ENCODE measurements at places on chromosomes 3 and 15. TPM values are rescaled to one million over a fixed set of nuclear protein-coding genes. Genes with fewer than 3 reads are reported as not detected.

Gene PCSK6
- polyA plus RNA-seq = 9.8 TPM

Gene RTP1
- not detected for polyA plus RNA-seq

Gene SKOR1
- 0.67 TPM for polyA plus RNA-seq

Gene TLR9
- 0.28 TPM for polyA plus RNA-seq

Gene TUSC7
- polyA plus RNA-seq = not detected

Gene ALPK3
- 106 TPM for polyA plus RNA-seq

Gene TM4SF4
- polyA plus RNA-seq = not detected

Gene CCR3
- not detected for polyA plus RNA-seq

Gene GOLGA6A
- polyA plus RNA-seq = 0.08 TPM

Gene ROPN1
- polyA plus RNA-seq = not detected

Gene ERC2
- 1.6 TPM for polyA plus RNA-seq

Gene C2CD4B
- 3.4 TPM for polyA plus RNA-seq

Gene OCA2
- polyA plus RNA-seq = 4.5 TPM

Gene PLIN1
- polyA plus RNA-seq = 12.4 TPM

Gene PLSCR4
- 10.2 TPM for polyA plus RNA-seq

Gene CHDH
- polyA plus RNA-seq = 0.97 TPM

DNA sequence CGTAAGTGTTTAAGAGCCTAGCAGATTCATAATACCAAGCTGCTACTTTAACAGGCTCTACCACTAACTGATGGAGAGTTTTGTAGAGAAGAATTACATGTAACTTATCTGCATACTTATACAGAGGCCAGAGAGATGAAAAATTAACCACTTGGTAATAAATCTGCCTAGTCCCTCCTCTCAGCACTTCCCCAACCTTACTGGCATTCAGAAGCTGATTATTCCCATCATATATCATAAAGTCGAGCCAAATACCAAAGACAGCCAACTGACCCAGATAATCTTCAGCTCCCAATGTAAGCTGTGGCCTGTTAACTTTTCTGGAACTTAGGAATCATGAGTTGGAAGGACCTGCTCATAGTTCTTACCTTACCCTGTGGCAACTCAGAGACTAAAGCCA lies 25.5 kb upstream of the CSPG5 start:
- DNase-seq = no peak

DNA sequence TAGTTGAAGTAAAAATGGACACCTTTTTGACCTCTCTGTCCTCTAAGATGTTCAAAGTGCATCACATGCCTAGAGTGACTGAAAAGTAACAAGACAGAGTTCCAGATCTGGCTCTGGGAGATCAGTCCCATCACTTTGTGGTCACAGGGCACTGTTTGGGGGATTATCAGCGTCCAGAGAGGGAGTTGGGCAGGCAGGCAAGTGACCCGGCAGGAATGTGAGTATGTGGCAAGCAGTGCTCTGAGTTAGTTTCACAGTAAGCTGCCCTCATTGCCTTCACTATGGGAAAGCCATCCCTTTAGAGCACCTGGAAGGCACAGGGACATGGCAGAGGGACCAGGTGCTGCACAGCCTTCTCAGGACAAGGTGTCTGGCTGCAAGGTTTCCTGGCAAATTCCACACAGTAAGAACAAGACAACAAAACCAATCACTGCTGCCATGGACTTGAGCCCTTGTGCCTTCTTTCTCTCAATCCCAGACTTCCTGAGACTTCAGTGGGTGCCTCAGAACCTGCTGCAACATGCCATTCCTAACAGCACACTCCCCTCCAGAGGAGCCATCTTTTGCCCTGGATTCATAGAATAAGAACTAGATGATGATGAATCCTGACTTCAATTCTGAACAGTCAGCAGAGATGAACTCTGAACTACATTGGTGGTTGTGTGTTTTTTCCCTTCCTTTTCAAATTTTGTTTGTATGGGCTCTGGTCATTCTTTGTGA lies 55.2 kb downstream of the TIPARP start:
- no peak for DNase-seq

GRCh38 chr3:158781191-158781590 lies 20.7 kb upstream of the MFSD1 start:
- DNase-seq = no peak

- DNase-seq = no peak
Observed at GRCh38 chr3:69855436-69856162, 116.3 kb downstream of the MITF start.

DNA sequence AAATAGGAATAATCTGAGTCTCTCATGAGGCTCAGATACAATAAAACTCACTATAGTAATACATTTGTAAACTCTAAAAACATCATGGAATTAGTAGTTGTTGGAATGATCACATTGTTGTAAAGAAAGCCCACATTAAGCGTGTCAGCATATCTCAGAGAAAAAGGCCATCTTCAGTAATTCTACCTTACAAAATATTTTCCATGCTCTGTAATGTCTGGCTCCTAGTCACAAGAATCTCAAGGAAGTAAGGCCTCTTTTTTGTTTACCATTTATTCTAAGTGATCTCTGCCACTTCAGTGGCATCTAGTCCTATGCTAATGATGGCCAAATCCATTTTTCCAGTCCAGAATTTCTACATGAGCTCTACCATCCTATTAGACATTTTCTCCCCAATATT lies 240.2 kb upstream of the ZNF717 start:
- no peak for DNase-seq

DNA sequence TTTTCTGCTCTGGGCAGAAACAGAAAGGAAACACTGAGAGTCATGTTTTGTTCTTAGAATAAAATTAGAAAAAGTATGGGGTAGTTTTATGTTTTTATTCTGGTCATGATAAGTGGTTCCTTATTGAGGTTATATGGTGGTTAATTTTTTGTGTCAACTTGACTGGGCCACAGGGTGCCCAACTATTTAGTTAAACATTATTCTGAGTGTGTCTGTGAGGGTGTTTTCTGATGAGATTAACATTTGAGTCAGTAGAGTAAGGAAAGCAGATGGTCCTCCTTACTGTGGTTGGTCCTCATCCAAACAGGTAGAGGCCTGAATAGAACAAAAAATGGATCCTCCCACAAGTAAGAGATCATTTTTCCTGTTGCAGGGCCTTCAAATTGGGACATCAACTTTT lies 98.9 kb downstream of the C3orf38 start:
- DNase-seq = no peak

DNA sequence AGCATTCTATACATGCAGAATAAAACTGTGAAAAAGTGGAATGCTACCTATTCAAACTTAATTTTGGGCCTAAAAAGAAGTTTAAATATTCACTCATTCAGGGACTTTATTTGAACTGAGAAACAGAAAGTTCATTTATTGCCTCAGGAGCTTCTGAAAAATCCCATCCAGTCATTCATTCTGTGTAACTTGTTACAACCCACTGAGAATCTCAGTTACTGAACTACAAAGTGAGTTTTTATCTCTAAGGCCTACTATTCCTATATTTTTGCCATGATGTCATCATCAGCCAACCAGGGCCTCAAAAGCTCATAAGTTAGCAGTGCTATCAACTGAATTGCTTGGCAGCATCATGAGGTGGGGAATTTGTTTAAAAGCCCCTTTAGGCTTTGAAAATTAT lies 98.0 kb upstream of the BOC start:
- no peak for DNase-seq

- DNase-seq = peak; percentile 43
Observed at GRCh38 chr3:146093896-146094295, 67.1 kb downstream of the PLOD2 start.

DNA sequence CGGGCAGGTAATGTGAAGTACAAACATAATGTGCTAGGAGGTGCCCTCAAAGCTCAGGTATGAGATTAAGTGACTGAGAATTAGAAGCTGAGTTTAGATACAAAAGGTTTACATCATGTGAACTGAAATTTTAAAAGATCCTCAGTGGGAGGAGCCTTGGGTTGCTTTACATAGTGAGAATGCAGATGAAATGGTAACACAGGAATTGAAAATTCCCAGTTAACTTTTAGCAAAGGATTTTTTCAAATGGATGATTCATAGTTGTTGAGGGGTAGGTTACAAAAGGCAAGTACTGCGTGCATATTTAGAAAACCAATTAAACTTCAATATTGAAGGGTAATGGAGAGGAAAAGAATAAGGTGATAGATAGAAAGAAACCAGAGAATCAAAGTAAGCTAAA lies 157.3 kb downstream of the PLCH1 start:
- no peak for DNase-seq

GRCh38 chr3:10339376-10339955 lies 18.6 kb upstream of the SEC13 start:
- DNase-seq = no peak

DNA sequence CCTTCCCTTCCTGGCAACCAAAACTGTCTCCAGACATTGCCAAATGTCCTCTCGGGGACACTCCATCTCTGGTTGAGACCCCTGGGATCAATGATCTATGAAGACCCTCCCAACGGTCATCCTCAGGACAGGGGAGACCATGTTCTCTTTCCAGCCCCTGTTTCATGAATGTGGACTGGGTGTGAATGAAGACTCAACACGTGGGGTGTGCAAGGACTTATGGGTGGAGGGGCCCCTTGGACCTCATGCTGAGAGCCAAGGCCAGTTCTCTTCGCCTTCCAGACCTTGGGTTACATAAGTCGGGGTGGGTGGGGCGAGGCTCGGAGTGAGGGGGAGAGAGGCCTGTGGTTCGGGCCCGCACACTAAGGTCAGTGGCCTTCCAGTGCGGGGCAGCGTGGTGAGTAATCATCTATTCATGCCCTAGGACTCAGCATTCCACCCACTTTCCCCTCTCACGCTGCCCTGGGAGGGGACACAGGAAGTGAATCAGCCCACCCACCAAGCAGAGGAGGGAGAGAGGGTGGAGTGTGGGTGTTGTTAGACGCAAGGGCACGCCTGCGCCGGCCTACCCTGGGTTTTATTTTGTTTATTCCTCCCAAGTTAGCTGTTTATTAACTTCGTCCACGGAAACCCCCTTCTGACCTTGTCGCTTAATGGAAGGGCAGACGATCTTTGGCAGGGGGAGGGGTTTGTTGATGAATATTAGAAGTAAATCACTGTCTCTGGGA lies 6.7 kb downstream of the PAQR5 start:
- DNase-seq = no peak

- DNase-seq = no peak
Observed at GRCh38 chr3:3532508-3532907, 266.7 kb upstream of the LRRN1 start.

DNA sequence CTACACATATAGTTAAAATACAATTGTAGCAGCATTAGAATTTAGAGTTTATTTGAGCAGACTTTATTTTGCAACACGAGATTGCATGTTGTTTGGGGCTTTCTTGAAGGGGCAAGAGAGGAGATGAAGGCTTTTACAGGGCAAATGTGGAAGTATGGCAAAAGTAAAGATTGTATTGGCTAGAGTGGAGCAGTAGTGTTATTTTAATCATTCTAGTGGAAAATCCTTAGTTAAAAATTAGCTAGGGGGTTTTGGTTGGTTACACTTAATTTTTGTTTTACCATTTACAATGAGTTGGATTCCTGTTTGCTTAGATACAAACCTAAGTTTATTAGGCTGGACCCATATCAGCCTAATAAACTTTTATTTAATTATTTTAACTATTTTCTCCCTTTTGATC lies 4.6 kb downstream of the OR5H15 start:
- no peak for DNase-seq

- no peak for DNase-seq
Observed at GRCh38 chr3:54176106-54176505, 53.8 kb downstream of the CACNA2D3 start.

- DNase-seq = no peak
Observed at GRCh38 chr3:26369133-26369532, 253.4 kb upstream of the LRRC3B start.

GRCh38 chr3:101262393-101263240 lies 57.8 kb downstream of the IMPG2 start:
- DNase-seq = no peak

GRCh38 chr3:55728461-55729100 lies 241.5 kb upstream of the WNT5A start:
- DNase-seq = no peak

DNA sequence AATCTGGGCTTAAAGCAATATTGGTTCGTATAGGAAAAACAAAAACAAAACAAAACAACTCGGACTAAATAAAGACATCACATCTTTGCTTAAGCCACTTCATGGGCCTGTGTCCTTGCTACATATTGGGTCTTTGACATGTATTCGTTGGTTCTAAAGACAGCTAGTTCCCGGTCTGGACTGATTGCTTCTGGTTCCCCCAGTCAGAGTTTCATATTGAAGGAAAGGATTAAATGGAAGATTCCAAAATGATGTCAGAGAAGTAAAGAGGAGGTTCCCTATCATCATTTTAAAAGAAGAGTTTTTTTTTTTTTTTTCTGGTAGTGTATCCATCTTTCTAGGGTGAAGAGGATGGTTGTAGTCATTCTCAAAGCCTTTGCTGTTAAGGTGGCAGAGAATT lies 2.3 kb downstream of the OXSR1 start:
- no peak for DNase-seq

DNA sequence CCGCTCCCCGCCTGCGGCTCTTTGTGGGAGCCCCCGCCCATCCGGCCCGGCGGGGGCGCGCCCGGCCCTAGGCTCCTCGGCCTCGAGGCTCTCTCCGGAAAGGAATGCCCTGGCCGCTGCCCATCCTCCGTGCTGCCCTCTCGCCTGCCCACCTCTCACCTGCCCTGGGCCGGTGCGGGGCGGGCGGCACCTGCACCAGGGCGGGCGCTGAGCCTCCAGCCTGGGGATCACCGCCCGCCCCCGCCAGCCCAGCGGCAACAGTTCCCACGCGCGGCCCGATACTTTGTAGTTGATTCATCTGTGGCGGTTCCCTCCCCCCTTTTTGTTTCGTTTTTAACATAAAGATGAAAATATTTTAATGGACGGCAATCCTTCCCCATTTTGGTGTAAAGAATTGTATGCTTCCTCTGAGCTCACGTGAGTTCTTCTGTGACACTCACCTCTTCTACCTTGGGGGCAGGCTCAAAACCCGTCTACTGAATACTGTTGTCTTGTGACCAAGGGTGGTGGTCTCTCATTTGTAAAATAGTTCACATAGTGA lies 1.9 kb downstream of the KLF13 start:
- no peak for DNase-seq

GRCh38 chr3:134034005-134034785 lies 4.5 kb upstream of the SLCO2A1 start:
- DNase-seq = no peak

- no peak for DNase-seq
Observed at GRCh38 chr15:40338921-40339620, 1.7 kb downstream of the CCDC9B start.

- DNase-seq = no peak
Observed at GRCh38 chr15:33163816-33164215, 30.7 kb downstream of the FMN1 start.

DNA sequence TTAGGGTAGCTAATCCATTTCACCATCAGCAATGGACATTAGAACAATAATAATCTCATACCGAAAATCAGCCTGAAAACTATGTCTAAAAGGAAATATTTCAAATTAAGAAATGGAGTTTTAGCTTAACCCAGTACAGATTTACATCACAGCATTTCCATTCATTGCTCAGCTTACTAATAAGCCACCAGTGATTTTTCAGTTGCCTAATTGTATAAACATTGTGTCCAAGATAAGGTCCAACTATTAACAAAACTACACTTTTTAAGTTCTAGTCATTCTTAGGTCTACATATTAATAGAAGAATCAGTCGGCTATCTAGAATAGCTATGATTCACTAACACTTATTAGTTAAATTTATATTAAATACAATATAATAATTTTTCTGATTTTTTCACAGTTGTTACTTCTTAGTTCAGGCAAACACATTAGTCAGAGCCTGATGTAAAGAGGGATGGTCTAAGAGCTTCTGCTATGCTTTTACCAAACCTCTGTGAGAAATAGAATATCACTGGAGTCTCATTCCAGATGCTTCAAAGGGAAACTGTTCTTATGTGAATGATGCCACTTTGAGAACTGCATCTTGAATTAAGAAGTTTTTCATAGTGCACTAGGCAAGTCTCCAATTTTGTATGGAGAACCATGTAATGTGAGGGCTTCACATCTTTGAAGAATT lies 74.1 kb downstream of the CMSS1 start:
- DNase-seq = no peak
